ENCODE measurements at places on chromosomes 11 and 22.

DNA sequence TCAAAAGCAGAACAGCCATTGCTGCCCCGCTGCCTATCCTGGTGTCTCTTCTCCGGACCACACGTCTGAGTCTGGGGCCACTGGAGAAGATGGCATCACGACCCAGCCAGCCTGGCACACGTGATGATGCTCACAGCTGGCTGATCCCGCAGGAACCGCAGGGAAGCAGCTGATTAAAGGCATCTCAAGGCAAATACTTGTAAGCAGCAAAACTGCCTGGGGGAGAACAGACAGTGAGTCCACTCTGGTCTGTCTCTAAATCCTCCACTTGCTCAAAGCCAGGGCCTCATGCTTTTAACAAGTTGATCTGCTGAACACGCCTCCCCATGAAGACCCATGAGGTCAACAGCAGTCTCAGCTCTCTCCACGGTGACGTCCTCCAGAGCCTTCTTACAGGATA lies 108.6 kb downstream of the BRD1 start:
- no peak for DNase-seq

DNA sequence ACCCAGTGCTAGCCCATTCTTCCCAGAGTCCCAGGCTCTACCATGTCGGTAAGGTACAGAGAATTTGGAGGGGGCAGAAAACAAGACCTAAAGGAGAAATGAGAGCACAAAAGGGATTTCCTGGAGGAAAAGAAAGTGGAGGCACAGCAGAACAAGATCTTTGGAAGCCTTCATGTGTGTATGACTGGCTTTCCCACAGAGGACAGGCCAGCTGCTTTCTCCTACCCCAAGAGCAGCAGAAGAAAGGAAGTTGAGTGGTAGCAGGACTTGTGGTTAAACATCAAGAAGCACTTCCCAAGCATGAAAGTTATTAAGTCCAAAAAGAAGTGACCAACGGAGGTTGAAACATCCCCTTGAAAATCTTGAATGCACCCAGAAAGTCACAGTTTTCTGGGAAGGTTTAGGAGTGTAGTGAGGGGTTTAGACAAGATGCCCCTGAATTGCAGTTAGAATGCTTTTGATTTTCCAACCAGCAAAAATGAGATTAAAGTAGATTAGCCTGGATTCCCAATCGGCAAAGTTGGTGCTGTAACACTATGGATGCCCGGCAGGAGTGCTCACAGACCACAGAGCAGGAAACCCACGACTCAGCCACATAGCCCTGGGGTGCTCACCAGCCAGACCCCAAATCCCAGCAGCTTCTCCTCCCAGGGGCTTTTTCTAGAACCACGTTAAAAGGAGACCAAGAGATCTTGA lies 608 bp downstream of the TMPRSS13 start:
- DNase-seq, result no peak

- no peak for DNase-seq
Observed at GRCh38 chr11:71148716-71149115, 103.7 kb downstream of the SHANK2 start.

- no peak for DNase-seq
Observed at GRCh38 chr11:18792827-18793226, 1.2 kb upstream of the PTPN5 start.

DNA sequence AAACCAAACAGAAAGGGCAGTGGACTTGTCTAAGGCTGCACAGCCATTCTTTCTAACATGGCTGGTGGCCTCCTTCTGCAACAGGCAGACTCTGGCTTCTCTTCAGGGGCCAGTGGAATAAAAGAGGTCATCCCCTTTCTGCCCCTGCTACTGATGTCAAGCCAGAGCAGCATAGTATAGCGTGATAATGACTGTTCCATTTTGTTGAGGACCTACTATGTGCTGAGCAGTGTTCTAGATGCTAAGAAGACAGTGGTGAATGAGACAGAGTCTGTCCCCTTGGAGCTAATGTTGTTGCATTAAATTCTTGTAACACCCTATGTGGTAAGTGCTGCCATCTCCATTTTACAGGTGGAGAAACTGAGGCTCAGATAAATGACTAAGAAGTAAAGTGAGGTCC lies 15.7 kb upstream of the SYT7 start:
- DNase-seq, result no peak

GRCh38 chr11:89249196-89249595 lies 71.5 kb downstream of the TYR start:
- DNase-seq, result no peak

DNA sequence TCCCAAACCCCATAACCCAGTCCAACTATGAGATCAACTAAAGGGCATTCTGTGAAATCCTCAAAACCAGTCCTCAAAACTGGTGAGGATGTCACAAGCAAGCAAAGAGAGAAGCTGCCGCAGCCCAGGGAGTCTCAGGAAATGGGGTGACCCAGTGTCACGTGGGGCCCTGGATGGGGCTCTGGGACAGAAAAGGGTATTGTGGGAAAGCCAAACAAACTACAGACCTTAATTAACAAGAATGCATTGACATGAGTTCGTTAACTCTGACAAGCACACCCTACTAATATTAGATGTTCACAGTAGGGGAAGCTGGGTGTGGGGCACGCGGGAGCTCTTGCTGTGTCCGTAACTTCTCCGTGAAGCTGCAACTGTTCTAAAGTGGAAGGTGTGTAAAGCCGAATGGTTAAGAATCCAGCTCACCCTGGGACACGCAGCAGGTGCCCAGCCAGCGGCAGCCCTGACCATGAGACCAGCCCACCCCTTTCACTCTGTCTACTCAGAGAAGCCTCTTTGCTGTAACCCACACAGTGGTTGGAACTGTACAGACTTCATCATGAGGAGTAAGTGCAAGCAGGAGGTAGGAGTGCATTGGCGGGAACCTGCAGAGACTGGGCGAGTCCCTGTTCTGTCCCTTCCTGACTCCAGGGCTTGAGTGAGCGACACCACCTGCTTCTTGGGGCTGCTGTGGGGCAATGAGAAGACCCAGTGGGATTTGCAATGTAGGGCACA lies 17.9 kb downstream of the LINC01488 start:
- no peak for DNase-seq

DNA sequence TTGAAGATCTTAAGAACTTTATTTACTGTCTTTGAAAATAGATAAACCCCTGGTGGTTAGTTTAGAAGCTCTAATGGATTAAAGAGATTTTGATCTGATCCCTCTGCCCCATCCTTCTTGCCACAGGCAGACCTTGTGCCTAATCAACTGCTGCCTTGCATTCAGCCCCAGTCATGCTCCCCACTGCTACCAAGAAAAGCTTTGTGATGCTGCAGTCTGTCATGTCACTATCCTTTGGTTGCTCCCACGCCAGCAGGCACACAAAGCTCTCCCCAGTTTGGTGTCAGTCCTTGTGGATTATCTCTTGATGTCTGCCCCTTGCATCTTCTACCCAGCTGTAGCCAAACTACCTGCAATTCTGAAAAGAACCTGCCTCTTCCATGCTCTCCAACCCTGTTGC lies 112.2 kb downstream of the MTNR1B start:
- DNase-seq, result no peak

DNA sequence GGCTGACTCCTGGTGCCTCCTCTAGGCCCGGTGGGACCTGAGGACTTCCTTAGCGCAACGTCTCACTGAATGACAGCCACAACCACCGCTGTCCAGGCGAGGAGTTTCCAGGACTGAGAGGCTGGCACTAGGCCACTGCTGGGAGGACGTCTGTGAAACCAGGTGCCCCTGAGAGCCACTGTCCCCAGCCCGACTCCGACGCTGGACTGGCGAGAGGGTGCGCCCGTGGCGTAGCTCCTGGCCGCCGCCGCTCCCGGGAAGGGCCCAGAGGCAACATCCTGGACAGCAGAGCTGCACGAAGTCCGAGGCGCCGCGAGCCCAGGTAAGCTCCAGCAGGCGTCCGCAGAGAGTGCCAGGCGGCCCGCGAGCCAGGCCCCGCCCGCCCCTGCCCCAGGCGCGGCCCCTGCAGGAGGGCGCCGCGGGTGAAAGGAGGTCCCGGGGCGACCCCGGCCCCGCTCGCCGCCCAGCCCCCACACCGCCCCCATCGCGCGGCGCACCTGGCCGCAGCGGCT lies 525 bp downstream of the DGCR2 start:
- DNase-seq, result peak; percentile 38

GRCh38 chr11:27204529-27204928 lies 158.5 kb downstream of the CCDC34 start:
- DNase-seq, result peak; percentile 36

DNA sequence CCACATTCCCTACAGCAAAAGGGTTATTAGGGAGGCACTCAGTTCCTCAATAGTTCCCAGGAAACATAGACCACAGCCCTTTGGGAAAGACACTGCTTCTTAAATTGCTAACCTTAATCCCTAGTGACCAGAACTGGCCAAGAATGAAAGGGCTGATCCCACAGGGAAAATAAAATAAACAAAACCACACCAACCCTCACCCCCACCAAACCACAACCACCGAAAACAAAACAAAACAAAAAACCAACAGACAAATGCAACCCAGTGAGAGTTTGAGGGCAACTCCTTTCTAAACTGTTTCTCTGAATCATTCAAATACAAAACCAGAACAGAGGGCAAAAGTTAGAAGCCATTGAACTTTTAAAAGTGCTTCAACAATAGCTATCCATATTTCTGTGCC lies 57.2 kb downstream of the NAV2 start:
- DNase-seq, result no peak

GRCh38 chr11:24324211-24324610 lies 172.6 kb upstream of the LUZP2 start:
- no peak for DNase-seq

DNA sequence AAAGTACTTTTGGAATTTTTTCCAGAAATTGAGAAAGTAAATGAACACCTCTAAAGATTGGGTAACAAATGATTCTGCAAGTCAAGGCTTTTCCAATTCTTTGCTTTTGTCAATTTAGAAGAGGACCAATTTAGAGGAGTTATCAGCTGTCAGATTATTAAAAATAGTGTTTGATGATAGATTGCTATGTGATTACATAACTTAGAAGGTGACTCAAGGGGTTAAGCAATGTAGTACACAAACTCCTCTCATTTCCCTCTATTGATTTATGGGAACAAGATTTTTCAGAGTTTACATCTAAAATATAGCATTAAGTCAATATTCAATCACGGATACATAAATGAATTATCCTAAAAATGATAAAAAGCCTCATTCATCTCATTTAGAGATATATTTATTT lies 70.3 kb downstream of the INSC start:
- DNase-seq, result no peak

GRCh38 chr22:40258017-40258416 lies 80.3 kb downstream of the TNRC6B start:
- DNase-seq, result no peak

- no peak for DNase-seq
Observed at GRCh38 chr11:112932593-112932992, 28.6 kb upstream of the NCAM1 start.

DNA sequence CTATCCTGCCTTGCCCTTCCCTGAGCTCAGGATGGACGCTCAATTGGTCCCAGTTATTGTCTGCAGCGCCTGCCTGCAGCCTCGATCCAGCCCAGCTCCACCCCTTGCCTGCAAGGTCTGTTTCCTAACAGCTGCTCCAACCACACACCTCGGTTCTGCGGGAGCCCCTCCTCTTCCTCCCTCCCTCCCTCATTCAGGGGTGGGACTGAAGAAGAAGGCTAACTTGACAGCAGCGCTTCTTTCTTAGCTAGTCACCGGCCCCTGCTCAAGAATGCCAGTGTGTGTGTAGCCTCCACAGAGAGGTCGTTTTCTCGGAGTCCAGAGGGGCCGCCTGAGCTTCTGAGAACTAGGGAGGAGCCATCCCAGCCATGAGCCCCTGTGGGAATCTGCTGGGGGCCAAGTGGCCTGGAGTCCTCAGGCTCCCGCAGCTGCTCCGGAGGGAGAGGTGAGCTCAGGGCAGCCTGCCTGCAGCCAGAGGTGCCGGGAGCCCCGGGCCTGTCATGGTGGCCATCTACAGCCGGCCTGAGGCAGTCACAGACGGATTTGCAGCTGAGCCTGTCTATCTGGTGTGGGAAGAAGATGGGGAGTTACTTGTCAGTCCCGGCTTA lies 36.1 kb downstream of the LIMK2 start:
- peak; percentile 71 for DNase-seq

- no peak for DNase-seq
Observed at GRCh38 chr11:88102598-88102934, 72.7 kb downstream of the RAB38 start.

- DNase-seq, result no peak
Observed at GRCh38 chr11:101127197-101127698, 2.4 kb downstream of the PGR start.

- DNase-seq, result no peak
Observed at GRCh38 chr11:122096272-122097112, 19.5 kb downstream of the BLID start.

DNA sequence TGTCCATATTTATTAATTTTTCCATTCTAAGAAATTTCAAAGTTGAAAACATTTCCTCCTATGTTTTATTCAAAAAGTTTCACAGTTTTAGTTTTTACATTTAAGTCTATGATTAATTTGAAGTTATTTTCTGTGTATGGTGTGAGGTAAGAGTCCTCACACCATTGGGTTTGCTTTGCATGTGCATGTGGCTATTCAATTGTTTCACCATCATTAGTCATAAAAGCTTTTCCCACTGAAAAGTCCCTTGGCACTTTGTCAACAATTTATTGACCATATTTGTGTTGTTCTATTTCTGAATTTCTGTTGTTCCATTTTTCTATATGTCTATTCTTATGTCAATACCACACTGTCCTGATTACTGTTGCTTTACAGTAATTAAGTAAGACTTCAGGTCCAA lies 186.5 kb downstream of the KIF18A start:
- DNase-seq, result no peak

DNA sequence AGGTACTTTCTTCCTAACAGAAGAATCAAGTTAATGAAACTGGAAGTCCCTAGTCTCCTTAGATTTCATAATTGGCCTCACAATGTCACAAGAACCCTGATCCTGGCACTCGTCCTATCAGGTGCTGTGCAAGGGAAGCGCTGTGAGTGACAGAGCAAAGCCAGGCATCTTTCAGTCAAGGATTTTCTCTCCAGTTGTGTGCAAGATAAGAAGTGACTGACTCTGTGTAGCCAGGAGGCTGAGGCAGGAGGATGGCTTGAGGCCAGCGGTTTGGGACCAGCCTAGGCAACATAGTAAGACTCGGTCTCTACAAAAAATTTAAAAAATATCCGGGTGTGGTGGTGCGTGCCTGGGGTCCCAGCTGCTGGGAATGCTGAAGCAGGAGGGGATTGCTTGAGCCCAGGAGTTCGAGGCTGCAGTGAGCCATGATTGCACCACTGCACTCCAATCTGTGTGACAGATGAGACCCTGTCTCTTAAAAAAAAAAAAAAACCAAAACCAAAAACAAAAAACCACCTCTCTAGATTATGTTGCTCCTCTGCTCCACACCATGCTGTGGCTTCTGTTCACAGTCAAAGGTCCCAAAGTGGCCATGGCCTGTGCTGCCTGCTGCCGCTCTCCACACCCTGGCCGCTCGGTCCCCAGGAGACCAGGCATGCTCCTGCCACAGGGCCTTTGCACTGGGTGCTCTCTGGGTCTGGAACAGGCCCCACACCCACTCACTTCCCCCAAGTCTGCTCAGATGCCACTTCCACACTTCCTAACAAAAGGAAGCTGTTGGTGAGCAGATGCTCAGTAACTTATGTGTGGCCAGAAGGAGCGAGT lies 54.2 kb upstream of the CLDN5 start:
- DNase-seq, result no peak

DNA sequence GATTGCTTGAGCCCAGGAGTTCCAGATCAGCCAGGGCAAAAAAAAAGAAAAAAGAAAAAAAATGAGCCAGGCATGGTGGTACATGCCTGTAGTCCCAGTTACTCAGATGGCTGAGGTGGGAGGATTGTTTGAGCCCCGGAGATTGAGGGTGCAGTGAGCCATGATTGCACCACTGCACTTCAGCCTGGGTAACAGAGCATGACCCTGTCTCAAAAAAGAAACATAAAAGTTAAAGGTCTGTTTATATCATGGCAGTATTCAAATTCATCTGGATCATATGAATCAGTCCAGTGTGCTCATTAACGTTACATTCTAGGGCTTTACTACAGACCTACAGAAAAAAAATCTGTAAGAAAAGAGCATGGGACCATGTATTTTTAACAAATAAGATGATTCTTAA lies 13.9 kb downstream of the HSD17B12 start:
- no peak for DNase-seq

All from activated CD4-positive, alpha-beta memory T cell treated with anti-CD3 and anti-CD28 coated beads for 36 hours (primary cell).